ENCODE measurements at places on chromosomes 16 and 17.

GRCh38 chr16:14564323-14564722 lies 65.7 kb downstream of the PARN start:
- no peak for DNase-seq

GRCh38 chr17:58514770-58515157 lies 326 bp upstream of the MTMR4 start:
- DNase-seq = no peak

DNA sequence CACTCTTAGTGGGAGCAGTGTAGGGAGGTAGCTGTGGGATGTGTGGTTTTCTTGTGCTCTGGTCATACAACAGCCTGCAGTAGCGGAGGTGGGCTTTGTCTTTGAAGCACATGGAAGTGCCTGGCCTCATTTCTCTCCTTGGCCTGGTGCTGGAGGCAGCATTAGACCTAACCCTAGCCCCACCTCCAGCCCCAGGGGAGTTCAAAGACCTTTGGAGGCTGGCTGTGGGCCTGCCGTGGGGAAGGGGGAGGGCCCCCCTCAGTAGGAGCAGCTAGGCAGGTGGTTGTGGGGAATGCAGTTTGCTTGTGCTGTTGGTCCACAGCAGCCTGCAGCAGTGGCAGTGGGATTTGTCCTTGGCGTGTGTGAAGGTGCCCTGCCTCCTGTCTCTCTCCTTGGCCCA lies 91.7 kb downstream of the BCAS3 start:
- no peak for DNase-seq

DNA sequence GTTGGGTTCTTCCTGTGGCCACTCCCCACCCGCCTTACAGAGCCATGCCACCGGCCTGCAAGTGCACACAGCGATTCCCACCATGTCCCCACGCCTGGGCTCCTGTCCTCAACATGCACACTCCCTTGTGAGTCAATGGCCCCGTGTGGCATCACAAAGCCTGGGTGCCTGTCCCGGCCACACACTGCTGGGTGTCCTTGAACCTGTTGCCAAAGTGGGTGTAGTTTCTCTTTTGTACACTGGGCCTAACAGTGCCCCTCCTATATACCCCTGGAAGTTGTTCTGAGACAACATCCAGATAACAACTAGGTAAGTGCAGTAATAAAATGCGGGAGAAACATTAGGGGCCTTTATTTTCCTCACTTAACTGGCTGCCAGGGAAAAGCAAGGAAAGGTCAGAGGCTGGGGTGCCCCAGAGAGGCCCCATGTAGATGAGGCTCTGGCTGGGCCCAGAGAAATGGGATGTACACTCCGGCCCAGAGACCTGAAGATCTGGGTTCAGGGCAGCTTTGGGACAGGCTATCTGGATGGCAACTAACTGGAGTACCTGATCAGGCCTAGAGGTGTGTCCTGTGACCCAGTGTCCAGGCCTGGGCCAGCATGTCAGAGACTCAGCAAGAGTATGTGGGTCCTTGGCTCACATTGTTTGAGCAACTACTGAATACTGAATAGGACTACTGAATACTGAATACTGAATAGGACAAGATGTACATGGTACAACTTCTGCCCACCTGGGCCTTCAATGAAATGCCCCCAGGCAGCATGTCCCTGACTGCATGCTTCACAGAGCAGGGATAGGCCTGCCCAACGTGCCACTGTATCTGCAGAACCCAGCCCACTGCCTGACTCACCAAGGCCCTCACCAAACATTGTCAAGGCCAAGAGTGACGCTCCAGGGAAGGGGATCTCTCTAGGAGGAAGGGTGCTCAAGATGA lies 8.3 kb downstream of the ABCC3 start:
- DNase-seq = no peak
